ENCODE measurements at places on chromosomes 13 and 19.

DNA sequence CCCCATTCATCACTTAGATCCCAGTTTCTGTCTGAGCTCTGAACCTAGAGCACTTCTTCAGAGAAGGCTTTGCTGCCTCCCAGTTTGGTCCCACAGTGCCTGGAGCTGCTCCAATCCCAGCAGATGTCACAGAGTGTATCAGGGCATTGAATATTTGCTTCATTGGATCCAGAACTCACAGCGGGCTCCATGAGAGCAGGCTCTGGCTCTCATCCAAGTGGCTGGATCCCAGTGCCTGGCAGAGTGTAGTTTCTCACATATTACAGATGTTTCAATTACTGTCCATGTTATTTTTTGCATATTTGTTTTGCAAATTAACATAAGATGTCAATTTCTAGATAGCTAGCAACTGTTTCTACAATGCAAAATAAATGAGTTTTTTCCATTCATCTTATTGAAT, 50.6 kb downstream of the MYO16 start:
- DNase-seq: no peak

DNA sequence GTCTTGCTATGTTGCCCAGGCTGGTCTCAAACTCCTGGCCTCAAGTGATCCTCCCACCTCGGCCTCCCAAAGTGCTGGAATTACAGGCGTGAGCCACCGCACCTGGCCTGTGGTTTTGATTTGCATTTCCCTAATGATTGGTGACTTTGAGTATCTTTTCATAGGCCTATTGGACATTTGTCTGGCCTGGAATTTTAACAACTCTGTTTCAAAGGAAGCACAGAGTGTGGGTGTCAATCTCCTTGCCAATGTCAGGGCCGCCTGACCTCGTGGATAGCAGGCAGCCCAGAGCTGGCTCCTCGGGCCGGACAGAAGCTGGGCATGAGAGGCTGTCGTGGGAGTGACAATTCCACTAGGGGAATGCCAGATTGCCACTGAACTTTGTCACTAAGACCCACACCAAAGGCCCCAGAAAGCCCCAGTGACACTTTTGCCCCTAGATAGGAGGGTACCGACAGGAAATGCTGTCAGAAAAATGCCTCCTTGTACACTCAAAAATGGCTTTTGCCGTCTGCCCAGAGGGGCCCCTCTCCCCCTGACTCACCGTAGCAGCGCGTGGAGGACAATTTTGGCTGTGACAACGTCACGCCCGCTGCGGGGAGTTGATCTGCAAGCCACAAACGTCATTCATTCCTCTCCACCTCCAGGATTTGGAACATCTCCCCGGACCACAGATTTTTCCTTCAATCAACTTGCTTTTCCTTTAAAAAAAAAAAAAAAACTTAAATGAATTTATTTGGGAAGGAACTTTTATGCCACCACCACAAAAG, 11.7 kb upstream of the ADGRE5 start:
- DNase-seq: peak; percentile 32

DNA sequence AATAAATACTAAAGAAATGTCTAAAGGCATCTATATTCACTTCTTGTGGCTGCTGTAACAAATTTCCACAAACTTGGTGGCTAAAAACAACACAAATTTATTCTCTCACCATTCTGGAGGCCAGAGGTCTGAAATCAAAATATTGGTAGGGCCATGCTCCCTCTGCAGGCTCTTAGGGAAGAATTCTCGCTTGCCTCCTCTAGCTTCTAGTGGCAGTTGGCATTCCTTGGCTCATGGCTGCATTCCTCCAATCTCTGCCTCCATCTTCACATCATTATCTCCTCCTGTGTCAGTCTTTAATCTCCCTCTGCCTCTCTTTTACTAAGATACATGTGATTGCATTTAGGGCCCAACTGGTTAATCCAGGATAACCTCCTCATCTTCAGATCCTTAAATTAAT, 54.1 kb upstream of the RFXAP start:
- no peak for DNase-seq

DNA sequence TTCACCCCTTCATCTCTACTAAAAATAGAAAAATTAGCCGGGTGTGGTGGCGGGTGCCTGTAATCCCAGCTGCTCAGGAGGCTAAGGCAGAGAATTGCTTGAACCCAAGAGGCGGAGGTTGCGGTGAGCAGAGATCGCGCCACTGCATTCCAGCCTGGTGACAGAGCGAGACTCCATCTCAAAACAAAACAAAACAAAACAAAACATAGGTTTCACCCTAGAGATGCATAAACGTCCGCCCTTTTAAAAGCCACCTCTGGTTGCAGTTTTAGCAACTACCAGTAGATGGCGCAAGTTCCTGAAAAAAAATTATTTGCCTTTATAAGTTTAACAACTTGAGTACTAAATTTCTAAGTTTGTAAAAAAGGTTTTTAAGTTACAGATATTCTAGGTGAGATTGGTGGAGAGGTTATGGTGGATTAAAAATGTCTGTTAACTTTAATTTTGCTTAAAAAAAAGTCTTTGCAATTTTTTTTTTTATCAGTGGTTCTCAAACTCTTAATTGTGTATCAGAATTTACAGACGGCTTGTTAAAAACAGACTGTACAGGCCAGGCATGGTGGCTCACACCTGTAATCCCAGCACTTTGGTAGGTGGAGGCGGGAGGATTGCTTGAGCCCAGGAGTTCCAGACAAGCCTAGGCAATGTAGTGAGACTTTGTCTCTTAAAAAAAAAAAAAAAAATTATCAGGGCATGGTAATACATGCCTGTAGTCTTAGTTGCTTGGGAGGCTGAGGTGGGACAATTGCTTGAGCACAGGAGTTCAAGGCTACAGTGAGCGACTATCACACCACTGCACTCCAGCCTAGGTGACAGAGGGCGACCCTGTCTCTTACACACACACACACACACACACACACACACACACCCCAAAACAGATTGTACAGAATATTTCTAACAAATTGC, 42.1 kb downstream of the NAA16 start:
- peak; percentile 62 for DNase-seq

GRCh38 chr19:29502581-29502850, 23.3 kb upstream of the VSTM2B start:
- no peak for DNase-seq

DNA sequence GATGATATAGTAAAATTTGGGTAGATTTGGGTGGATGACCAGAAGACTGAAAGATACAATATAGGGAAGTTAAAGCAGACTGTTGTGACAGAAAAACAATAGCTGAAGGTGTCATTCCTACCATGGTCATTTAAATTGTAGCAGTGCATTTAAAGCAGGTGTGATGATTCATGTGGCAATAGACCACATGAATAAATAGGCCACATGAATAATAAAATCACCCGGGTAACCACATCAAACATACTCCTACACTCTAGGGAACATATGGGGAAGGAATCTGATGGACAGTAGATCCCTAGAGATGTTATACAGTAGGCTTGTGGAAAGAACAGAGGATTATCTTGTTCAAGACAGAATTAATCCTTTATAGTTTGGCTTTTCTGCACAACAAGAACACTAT, 392.6 kb downstream of the SLITRK5 start:
- no peak for DNase-seq

GRCh38 chr13:70034286-70034685, 73.3 kb upstream of the ATXN8OS start:
- DNase-seq: no peak

DNA sequence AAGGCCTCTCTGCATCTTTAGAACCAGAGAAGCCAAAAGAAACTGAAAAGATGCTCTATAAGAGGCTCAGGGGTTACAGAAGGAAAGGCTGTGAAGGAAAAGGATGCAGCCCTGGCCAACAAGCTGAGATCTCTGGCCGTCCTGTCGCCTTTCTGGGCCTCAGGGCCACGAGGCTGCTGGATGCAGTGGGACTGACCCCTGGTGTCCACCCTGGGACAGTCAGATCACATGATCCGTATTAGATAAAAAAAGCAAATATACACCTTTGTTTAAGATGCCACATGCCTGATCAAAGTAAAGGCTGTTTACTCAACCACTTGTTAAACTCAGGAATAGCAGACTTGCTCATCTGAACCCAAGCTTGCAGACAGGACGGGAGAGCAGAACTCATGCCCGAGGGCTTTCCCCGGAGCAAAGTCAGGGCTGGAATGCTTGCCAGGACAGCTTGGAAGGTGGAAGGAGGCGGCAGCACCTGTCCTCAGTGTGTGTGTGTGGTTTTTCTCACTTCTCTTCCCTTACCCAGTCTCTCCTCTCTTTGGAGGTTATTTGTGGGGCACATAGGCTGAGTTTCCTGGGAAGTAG, 206.5 kb upstream of the TSHZ3 start:
- no peak for DNase-seq

DNA sequence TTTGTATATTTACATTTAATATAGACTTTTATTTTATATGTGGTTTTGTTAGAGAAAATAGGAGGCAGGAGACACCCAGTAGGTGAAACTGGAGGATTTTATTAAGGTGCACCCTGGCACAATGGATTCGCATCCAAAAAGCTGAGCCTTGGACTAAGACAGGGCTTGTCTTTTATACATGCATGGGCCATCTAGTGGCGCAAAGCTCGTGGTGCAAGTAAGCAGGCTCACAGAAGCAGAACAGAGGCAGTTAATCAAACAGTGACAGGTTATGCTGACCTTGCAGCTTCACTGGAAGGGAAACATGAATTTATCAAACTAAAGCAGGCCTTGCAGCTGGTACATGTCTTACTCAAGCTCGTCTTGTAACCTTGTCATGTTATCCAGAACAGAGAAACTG, 58.8 kb upstream of the ZNF681 start:
- DNase-seq: no peak

DNA sequence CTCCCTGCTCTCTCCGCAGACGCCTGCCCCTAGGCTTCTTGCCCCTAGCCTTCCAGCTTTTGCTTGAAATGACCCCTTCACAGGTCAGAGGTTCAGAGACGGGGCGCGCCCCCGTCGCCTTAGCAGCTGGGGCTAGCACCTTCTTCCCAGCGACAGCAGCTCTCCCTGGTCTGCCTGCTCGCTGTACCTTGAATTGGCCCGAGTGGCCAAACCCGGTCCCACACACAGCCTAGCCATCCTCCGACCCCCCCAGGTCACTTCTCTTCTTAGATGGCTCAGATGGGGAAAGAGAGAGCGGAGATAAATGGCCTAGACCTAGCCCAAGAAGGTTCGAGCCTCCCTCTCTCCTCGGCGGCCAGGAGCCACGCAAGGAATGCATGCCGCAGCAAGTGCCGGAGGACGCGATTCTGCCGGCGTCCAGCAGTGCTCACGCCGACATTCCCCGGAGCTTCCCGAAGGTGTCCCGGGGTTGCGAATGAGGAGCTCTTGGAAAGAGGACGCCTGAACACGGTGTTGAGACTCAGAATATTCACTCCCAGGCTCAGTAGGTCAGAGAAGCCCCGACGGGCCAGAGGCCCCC, 1.3 kb downstream of the CDX2 start:
- DNase-seq: no peak

DNA sequence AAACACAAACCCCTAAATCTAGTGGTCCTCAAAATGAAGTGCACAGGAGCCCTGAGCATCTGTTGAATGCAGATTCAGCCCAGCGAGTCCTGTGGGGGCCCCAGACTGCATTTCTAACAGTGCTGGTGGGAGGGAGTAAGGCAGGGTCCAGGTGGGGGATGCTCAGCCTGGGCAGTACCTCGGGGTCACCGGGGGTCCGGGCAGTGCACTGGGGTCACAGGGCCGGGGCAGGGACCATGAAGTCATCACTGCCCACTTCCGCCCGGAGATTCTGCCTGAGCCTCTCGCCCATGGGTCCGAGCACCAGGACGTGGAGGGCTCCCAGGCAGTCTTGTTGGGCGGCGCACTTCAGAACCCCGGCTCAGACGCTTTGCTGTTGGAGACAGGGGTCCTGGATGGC, 838 bp upstream of the ATP4B start:
- DNase-seq: no peak

GRCh38 chr13:74227476-74228158, 93.4 kb upstream of the KLF12 start:
- DNase-seq: no peak

DNA sequence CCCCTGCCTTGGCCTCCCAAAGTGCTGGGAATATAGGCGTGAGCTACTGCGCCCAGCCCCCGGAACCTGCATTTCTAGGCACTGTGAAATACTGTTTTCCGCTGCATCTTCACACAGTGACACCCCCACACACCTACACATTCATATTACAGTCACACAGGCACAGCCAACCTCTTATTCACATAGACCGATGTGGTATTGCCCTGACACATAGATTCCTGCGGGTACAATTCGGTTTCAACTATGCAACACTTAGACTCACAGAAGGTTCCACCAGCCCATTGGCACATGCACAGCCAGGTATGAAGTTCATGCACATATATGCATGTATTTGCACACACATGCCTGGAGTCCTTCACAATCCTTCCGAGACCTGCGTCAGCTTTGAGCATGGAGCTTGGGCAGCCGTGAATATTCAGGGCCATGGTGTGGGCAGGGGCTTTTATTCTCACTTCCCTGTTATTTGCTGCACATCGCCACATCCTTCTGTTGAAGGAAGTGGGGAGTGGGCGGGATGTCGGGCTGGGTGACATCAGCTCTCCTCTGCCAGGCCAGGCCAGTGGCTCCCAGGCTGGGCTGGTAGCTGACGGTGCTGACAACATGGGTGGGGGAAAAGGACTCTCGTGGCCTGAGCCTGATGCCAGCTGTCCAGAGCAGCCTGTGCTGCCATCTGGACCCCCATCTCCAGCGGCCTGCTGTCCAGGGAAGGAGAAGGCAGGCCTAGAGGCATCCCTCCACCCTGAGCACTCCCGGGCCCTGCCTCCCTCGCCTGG, 5.4 kb upstream of the CDC37 start:
- DNase-seq: peak; percentile 66

DNA sequence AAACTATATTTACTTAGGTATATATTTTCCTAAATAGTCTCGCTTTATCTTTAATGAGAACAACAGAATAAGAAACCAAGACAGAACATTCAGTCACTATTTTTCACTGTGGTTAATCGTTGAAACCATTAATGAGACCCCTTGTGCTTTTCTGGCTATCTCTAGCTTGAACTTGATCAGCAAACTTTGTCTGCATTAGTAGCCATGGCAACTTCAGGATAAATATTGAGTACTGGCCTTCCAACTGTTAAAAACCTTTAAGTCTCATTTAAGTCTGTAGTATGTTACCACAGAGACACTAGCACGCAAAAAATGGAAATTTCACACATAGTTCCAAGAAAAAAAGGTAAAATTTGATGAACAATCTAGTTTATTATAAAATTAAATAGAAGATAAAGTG, 946.0 kb downstream of the SLITRK5 start:
- no peak for DNase-seq

DNA sequence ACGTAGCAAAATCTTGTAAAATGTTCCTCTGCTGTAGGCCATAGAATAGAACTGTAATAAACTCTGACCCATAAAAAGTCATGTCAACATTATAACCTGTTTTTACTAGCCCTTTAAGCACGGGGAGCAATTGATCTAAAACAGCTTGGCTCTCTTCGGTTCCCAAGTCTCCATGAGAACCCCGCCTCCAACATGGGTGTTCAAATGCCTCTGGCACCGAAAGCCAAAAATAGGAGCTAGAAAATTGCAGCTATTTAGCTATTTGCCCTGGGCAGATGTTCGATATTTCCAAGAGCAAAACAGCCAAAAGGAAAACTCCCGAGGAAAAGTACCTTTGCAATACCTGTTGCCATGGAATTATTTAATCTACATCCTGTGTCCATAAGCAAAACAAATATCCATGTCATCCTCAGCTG, 563.1 kb downstream of the EFNB2 start:
- DNase-seq: no peak

Measured in GM10248 (cell line).